ENCODE measurements at places on chromosomes 12 and 14.
A peak's percentile ranks its signal among the peaks of the same experiment; 100 is the strongest.

GRCh38 chr14:70811578-70811977, 2.3 kb upstream of the MAP3K9 start:
- no peak for DNase-seq

- no peak for DNase-seq
These were observed 1.6 kb upstream of the TFCP2 start for GRCh38 chr12:51174501-51174900.

GRCh38 chr14:50123062-50123461, 6.7 kb upstream of the VCPKMT start:
- no peak for DNase-seq

DNA sequence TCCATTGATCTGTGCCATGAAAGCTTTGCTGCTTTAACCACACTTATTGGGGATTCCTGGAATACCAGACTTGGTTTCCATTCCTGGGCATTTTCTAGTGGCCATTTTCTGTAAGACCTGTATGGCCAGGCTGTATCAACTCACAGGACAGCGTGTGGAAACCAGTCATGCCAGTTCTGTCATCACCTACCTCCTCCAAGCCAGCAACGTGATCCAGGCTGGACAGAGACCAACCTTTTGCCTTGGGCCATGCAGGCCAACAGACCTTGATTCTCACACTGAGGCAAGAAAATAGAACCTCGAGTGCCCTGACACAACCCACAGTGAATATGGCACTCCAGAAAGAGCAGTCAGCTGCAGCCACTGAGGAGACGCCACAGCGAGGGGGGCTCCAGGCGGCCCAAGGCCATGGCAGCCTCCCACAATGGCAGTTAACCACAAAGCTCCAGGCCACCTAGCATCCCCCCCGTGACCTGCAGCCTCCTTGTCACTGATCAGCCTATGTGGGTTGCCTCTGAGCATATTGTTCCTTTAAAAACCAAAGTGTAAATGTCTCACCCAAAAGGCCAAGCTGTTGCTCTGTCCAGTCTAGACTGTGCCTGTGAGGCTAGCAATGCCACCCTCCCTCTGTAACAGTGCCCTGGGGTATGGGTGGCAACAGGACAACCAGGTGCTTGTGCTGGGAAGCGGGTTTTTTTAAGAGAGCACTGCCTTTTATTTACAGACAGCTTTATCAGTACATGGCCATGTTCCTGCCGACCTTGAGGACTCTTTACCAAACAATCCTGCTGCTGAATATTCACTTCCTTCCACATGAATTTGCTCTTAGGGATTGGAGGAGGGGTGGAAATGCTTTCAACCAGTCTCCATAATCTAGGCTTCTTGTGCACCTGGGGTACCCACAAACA, 168.7 kb upstream of the HIF1A start:
- DNase-seq: no peak

- DNase-seq: no peak
These were observed 21.3 kb upstream of the CABP1 start for GRCh38 chr12:120618954-120619615.

- no peak for DNase-seq
These were observed 146.2 kb upstream of the PWP1 start for GRCh38 chr12:107539196-107539939.

DNA sequence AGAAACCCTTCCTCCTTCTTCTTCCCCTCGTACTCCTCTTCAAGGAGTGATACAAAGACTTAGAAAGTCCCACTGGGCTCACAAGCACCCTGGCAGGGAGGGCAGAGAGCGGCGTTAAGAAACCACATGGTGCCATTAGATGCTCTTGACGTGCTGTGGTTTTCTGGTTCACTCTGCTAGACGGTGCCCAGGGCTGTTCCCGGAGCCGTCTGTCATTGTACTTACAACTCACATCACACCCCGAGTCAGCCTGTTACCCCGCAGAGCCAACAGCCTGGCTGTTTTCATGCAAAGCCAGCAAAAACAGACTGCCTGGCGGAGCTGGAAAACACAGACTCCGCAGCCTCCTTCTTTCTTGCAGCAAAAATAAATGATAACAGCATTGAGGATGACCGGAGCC, 232.6 kb upstream of the TBX3 start:
- no peak for DNase-seq

DNA sequence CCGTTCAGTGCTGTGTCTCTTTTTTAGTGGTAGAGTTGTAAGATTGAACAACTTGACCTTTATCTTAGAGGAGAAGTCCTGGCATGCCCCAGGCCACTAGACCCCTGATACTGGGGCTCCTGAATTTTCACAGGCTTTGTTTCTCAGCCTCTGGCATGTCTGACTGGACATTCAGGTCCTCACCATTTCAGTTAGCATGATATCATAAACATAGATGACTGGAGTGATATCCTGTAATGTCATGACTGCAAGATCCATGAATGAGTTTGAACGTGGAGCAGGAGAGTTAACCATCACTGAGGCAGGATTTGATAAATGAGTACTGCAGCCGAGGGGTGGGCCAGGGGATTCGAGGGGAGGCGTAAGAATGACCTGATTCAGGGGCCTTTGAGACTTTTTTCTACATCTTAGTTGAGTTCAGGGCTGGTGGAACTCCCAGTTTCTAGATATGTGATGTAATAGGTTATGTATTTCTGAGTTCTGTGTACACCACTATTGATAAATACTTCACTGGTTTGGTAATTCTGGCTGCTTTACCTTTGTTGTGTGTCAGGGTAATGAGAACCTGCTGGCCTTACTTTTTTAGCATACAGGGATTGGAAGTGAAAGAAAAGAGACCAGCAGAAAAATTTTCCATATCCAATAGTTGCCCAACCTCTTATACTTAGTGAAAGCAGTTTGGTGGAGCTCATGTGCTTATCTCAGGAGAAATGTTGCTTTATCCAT, 217.0 kb downstream of the SYNE2 start:
- DNase-seq: no peak

- DNase-seq: no peak
These were observed 43.2 kb upstream of the MYBPC1 start for GRCh38 chr12:101551362-101552114.

DNA sequence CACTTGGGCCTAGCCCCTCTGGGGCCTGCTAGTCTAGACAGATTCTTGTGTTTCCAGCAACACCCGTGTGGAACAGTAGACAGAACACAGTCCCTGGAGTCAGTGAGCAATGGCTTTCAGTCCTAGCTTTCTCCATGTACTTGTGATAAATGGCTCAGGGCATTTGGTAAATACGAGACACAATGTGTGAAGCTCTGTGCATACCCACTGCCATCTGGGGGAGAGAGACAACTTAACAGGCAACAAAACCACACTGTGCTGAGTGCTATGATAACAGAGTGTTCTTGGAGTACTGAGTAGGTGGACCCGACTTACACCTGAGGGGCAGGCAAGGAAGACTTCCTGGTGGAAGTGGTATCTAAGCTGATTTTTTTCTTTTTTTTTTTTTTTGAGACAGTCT, 86.3 kb upstream of the TBX3 start:
- no peak for DNase-seq

- no peak for DNase-seq
These were observed 141.0 kb downstream of the PTPN11 start for GRCh38 chr12:112559784-112560183.

- DNase-seq: no peak
These were observed 11.0 kb upstream of the AEBP2 start for GRCh38 chr12:19428246-19428645.

DNA sequence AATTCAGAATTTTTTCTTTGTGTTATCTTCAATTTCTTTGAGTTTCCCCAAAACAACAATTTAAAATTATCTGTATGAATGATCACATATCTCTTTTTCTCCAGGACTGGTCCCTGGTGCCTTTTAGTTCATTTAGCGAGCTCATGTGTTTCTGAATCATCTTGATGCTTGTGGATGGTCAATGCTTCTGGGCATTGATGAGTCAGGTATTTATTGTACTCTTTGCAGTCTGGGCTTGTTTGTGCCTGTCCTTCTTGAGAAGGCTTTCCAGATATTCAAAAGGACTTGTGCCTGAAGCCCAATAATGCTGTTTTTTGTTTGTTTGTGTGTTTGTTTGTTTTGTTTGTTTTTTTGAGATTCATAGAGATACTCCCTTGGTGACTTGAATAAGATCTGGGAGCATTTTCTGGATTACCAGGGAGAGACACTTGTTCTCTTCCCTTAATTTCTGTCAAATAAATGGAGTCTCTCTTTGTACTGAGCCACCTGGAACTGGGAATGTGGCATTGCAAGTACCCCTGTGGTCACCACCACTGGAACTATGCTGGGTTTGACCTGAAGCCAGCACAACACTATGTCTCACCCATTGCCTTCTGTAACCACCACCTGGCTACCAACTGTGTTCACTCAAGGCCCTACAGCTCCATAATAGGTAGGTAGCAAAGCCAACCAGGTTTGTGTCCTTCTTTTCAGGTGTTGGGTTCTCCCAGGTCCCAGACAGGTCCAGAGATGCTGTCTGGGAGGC, 56.3 kb downstream of the SLC6A15 start:
- DNase-seq: no peak

GRCh38 chr14:56816574-56817391, 6.5 kb upstream of the OTX2 start:
- no peak for DNase-seq

DNA sequence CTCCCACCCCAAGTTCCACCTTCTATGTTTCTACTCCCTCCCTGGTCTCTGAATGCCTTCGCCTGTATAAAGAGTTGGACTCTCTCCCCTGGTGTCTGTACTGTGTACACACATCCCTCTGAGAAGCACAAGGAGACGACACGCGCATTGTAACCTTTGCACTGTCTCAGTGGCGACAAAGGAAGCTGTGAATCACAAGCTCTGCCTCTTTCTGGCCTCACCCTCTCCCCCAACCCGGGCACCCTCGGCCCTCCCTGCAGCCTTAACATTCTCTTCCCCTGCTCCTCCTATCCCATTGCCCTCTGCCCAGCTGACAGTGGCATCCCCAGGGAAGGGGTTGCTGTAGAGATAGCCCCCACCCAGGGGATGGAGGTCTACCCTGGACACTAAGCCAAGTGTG, 2.5 kb upstream of the SMARCD1 start:
- no peak for DNase-seq

DNA sequence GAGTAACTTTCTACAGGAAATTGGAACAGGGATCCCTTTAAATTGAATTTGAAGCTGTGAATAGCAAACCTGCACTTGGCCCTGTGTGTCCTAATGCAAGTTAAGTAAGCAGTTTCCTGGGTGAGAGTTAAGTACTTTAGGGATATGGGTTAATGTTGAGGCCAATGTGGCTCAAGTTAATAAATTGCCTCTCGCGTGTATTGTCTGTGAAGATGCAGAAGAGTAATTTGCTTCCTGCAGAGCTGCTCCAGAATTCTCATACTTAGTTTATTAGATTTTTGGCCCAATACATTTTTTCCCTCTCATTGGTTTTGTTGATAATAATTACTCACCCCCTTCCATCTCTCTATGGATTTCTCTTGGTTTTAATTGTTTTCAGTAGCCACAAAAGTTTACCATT, 86.5 kb downstream of the SLC25A47 start:
- no peak for DNase-seq

- no peak for DNase-seq
These were observed 22.8 kb upstream of the PYGL start for GRCh38 chr14:50967103-50967502.

GRCh38 chr12:19646599-19646998, 207.3 kb downstream of the AEBP2 start:
- DNase-seq: no peak

DNA sequence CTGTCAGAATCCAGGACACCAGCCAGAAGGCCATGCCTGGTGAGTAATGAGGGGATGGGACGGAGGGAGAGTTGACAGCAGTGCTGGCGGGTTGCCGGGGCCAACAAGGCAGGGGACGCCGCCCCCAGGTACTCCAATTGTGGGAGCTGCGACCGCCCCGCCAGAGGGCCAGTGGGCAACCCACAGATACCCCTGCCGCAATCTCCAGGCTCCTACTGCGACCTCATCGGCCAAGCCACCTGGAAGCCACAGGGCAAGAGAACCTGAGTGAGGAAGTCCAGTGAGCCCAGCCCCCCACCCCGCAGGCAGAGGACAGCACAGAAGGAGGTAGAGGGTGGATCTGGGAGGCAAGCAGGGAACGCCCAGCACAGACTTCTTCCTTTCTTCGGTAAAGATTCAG, 103.0 kb downstream of the RIMBP2 start:
- no peak for DNase-seq

DNA sequence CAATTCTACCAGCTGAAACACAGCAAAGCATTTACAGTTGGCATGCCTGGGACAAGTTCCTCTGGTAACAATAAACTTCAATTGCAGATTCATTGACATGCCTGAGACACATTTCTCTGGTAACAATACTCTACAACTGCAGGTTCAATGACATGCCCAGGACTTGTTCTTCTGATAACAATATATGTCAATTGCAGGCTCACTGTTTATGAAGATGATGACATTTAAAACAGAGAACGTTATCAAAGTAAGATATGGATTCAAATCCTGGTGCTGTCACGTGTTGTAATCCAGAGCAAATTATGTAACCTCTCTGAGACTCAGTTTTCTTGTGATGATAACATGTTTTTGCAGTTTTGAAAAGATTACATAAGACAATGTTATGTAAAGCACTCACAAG, 20.5 kb downstream of the KITLG start:
- DNase-seq: peak; percentile 23

GRCh38 chr14:29749829-29750228, 177.8 kb downstream of the PRKD1 start:
- DNase-seq: no peak

DNA sequence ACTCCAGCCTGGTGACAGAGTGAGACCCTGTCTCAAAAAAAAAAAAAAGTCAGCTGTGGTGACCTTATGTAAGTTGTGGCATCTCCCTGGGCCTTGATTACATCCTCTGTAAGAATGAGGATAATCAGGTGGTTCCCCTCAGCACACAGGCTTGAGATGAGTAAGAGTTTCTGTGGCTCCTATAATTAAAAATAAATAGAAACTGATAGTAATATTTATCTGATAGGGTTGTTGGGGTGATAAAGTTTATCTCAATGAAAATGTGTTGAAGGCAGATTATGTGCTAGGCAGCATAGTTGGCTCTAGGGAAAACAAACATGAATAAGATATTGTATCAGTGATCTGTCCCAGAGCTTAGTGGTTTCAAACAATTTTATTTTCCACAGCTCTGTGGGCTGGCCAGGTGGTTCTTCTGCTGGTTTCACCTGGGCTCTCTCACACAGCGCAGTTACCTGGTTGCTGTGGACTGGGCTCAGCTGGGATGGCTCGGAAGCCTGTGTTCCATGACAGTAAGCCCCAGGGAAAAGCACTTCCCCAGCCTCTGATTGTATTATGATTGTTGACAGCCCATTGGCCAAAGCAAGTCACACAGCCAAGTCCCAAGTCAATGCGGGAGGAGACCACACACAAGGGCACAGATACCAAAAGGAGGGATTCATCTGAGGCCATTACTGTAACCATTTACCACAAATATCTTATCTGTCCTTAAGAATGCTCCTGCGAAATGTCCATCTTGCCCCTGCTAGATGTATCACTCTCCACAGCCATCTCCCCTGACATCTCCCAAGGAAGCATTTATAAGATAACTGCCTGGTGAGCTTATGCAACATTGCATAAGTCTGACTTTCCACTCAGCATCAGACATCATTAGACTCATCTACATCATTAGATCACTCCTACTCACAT, 151.7 kb downstream of the NUAK1 start:
- DNase-seq: no peak

DNA sequence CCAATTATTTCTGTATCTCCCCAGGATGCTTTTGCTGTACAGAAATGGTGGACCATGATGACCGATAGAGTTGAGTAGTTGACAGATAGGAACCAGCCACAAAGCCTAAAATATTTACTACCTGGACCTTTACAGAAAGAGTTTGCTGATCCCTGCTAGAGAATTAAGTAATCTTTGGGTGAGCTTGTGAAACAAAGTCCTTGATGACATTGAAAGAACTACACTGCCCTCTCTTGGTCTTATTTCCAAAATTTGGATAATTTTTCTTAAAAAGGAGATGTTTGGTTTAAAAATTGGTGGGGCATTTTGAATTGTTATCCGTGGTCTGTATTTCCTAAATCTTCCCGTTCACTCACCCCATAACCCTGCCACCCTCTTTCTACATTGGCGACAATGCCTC, 13.7 kb upstream of the TCTN1 start:
- peak; percentile 26 for DNase-seq

Measured in NCI-H1105 treated with DMSO at 0.1 percent for 48 hours (cell line).